ENCODE measurements at places on chromosomes 12 and 14.

DNA sequence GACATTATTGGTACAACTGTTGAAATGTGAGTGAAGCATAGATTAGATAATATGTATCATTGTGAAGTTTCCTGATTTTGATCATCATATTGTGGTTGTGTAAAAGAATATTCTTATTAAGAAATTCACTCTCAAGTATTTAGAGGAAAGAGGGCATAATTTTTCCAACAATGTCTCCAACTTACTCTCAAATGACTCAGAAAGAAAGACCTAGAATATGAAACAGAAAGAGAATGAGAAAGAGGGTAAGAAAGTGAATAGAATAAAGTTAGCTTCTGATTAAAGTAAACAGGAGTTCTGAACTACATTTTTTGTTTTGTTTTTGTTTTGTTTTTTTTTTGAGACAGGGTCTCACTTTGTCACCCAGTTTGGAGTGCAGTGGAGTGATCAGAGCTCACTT is 123.0 kb downstream of the CPNE8 start:
- no peak for DNase-seq

DNA sequence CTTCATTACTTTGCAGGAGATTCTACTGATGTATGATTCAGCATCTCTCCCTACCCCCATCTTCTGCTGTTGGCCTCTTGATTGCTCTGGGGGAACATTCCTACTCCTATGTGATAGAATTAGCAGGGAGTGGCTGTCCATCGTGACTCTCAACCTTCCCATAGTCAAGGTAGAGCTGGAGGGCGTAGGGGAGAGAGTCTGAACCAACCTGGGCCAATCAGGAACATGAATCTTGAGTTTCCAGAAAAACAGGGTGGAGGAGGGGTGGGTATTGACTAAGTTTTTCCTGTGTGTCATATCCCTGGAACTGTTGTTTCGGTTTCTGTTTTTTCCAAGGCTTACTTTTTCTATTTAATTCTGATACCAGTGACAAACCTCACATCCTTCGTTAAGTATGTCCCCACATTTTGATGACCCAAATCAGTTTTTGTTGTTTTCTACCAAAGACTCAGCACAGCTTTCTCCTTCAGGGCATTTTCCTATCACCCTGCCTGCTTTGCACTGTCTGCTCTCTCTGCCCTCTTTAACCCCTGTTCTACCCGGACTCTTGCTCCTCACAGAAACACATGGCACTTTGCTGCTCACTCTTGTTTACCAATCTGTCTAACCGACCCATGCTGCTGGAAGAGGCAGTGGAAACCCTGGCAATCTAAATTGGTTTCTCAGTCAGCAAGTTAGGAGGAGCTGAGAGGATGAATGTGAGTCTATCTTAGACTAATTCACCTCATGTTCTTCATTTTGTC is 1428.3 kb downstream of the AACS start:
- DNase-seq, result no peak

DNA sequence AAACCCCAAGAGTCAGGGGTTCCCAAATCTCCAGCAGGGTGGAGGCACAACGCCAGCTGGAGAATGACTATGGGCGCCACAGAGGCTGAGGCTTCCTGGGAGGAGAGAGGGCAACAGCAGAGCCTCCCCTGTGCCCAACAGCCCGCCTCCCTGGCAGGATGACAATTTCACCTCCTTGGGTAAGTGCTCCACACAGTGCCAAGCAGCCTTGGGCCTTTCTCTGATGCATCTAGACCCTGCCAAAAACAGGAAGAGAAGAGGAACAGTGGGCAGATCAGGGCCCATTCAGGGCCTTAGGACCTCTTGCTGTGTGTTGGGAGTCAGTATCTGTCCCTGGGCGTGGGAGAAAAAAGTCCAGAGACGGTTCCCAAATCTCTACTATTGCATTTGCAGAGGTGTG is 5.0 kb upstream of the OR10P1 start:
- peak; percentile 67 for DNase-seq

DNA sequence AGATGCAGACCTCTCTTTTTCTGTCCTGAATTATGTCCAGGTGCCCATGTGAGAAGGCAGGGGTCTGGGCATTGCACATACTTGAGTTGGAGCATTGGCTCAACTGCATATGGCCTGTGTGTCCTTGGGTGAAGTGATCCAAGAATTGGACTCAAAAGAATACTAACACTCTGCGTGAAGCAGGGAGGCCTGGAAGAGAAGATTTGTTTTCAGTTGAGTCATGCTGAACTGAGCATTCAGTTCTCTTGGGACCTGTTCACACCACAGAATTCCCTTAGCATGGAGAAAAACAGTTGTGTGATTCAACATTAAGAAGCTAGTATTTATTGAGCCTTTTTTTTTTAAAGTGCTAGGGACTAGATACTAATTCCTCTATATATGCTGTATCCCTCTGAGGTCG is 164.7 kb upstream of the TBX3 start:
- no peak for DNase-seq

DNA sequence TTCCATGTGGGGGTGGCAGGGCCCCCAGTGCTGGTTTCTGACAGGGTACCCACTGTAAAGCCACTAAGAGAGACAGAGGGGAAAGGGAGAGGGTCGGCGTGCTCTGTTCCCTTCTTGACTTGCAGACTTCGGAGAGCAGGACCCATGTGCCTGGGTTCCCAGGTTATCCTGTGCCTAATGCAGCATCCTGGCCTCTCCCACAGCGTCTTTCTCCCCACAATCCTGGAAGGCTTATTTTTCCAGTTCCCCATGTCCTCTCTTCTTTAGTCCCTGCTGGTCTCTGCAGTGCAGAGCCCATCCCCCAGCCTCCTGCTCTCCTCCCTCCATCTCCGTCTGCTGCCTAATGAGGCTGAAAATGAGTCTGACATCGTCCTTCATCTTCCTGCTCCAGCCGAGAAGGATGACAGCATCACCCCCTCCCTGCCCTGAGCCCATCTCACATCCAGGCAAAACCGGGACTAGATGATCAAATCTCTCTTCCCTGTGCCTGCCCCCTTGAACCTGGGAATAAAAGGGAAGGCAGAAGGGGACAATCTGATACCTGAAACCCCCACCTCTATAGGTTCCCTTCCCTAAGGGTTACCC is 15.1 kb downstream of the CALCOCO1 start:
- DNase-seq, result no peak

GRCh38 chr12:68067762-68068376 is 78.6 kb downstream of the IFNG-AS1 start:
- DNase-seq, result no peak

- DNase-seq, result no peak
These were observed 456.8 kb downstream of the MED13L start for GRCh38 chr12:115820656-115821055.

- peak; percentile 100 for DNase-seq
These were observed 2.8 kb upstream of the UBC start for GRCh38 chr12:124917135-124917840.

GRCh38 chr12:52121824-52122539 is 42.5 kb downstream of the SMIM41 start:
- DNase-seq, result no peak

GRCh38 chr12:90331821-90332220 is 623.2 kb downstream of the CCER1 start:
- no peak for DNase-seq
